Tibial artery (tissue), 4 donors: ENCODE measurements at places on chromosomes 12 and 14.

DNA sequence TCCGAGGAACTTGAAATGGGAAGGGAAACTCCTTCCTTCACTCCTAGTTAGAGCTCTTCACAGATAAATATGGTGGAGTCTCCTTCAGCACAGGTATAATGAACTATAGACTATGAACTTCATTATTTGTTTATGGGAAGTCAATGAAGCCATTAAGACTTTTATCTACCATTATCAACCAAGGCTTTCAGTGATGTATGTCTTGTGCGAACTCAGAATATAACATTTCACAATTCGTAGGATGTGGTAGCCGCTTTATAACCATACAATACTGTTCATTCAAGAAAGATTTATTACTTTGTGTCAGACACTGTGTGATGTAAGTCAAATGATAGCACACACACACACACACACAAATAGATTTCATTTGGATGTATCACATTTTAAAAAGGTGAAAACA lies 24.8 kb upstream of the ETNK1 start:
- no peak for DNase-seq

DNA sequence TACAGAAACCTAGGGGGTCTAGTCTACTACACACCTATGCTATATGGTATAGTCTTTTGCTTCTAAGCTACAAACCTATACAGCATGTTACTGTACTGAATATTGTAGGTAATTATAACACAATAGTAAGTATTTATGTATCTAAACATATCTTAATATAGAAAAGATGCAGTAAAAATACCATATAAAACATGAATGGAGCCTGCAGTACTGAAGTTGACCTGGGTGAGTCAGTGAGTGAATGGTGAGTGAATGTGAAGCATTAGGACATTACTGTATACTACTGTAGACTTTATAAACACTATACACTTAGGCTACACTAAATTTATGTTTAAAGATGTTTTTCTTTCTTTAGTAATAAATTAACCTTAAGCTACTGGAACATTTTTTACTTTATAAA lies 13.1 kb upstream of the ABCD2 start:
- no peak for DNase-seq

GRCh38 chr14:94330857-94331256 lies 7.7 kb upstream of the SERPINA6 start:
- no peak for DNase-seq

DNA sequence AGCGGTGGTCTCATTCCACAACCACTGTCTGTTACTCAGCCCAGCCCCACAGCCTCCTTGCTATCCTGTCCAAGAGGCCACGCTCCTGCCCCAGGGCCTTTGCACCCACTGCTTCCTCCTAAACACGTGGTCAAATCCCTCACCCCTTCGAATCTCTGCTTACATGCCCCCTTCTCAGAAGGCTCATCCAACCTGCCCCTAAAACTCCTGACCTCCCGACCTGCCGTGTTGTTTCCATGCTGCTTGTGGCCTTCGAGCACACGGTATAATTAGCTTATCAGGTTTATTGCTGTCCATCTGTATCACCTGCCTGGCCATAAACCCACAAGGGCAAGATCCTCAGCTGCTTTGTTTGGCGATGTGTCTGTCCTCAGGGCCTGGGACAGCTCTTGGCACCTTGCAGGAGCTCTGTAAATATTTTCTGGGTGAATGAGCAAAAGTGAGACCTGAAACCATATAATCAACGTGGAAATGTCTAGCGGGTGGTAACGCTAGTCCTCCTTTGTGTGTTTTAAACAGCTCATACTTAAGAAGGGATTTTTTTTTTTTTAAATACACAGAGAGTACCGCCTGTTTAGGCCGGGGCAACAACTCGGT lies 36.0 kb downstream of the SCARB1 start:
- no peak for DNase-seq

DNA sequence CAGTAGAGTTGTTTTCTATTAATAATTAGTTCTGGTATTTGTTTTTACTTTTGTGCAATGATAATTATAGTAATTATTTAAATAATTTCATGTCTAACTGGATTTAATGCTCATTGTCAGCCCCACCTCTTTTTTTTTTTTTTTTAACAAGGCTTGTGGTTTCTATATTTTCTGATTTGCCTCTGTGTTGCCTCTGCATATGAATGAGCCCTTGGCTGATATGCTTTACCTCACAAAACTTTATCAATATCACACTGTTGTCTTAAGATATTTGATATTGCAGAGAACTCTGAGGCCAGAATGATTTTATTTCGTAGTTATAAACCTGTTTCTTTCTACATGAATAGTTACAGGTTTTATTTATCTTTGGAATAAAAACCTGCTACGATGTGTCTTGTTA lies 116.2 kb upstream of the ATP2B1 start:
- no peak for DNase-seq

- DNase-seq, result no peak
Observed at GRCh38 chr12:46435625-46436024, 63.1 kb upstream of the SLC38A2 start.

GRCh38 chr12:120851944-120852343 lies 52.2 kb downstream of the SPPL3 start:
- DNase-seq, result no peak

GRCh38 chr14:90571149-90571947 lies 174.5 kb downstream of the CALM1 start:
- DNase-seq, result no peak

DNA sequence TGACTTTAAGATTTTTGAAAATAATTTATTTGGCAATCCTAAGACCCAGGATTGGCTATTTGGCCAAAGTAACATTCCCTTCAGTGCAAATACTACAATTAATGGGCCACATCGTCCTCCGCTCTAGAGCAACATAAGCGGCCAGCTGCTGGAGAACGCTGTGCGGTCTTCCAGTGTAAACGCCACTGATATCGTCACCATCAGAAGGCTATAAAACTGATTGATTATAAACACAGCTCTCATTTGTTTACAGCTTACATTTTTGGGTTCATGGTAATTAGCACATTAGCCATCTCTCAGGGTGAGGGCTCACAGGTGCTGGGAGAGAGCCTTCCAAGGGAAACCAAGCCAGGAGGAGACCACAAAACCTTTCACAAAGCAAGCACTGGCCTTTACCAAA lies 130.1 kb upstream of the BMP4 start:
- DNase-seq, result no peak

DNA sequence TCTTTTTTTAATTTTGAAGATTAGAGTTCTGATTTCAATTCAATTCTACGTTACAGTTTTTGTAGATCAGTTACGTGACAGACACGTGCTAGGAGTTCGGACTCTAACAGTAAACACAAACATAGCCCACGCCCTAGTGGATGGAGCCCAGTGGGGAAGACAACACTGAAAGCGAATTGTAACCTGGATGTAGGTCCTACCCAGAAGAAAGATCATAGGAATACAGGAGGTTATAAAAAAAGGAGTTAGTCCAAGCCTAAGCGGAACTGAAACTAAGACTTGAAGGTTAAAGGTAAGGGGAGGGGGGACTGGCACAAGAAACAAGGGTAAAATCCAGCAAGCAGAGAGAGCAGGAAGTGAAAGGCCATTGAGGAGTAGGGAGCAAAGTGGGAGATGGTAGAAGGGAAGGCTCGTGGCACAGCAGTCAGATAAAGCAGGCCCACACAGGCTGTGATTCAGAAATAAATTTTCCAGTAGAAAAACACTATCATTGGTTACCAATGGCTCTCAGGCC lies 15.7 kb upstream of the CRY1 start:
- no peak for DNase-seq

DNA sequence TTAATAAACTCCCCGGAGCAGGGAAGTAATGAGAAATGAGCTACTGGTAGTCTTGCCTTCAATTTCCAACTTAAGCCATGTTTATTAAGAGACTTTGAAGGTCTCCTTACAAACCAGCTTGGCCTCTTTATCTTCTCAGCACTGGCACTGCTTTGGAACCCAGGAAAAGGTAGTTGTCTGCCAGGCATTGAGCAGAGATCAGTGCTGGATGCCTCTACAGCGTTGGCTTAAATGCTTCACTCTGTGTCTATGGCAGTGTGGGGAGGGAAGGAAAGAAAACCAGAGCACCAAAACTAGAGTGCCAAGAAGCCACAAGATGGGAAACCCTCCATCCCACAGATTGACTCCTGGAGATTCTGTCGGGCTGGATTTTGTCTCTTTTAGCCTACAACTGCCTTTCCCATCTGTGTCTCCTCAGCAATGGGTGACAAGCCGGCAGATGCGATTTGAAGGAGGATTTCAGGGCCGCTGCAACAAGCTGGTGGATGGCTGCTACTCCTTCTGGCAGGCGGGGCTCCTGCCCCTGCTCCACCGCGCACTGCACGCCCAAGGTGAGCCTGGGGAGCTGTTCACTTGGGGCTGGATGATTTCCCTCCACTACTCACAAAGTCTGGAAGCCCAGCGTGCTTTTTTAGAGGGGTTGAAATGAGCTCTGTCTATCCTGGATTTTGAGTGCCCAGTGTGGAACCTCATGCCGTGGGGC lies 57.3 kb downstream of the FNTB start:
- DNase-seq, result no peak

DNA sequence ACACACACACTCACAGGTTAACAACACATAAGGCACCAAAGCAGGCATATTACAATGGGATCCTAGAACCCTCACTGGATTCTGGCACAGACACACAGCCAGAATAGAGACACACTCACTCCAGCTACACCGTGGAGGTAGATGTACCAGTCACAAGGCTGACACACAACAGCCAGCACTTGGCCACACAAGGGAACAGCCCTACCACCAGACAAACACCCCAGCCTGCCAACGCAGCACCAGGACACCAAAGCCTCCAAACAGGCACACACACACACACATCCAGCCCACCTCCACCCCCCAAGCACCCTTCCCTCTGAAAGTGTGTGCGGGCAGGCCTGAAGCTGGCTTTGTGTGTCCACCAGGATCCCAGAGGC lies 10.9 kb upstream of the ITGB7 start:
- no peak for DNase-seq

DNA sequence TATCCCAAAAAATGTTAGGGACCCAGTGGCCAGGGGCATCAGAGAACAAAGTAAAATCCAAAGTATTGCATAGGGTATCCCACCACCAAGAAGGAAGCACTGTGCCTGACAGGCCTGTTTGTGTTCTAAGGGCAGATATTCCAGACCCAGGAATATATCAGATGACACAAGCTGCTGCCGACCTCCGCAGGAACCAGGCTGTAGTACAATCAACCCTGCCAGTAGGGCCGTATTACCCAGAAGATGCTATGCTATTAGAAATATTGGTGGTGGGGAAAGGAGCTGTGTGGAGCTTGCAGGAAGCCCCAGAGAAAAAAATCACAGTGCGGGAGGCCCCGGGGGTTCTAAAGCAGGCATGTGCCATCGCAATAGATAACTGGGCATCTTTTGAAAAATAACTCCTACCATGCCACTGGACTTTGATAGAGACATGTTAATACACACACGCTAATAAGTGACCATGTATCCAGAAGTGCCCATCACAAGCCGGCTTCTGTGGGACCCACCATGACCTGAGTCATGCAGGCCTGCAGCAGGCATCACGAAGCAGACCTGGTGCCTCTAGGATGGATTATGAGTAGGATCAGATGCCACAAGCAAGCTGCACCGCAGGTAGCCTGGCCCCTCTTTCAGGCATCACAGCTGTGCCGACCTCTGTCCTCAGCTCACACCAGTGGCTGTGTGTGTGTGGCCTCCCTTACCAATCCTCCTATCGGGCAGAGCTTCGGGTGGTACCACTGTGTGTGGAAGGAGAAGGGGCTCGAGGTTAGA lies 242.7 kb downstream of the BCL11B start:
- no peak for DNase-seq

DNA sequence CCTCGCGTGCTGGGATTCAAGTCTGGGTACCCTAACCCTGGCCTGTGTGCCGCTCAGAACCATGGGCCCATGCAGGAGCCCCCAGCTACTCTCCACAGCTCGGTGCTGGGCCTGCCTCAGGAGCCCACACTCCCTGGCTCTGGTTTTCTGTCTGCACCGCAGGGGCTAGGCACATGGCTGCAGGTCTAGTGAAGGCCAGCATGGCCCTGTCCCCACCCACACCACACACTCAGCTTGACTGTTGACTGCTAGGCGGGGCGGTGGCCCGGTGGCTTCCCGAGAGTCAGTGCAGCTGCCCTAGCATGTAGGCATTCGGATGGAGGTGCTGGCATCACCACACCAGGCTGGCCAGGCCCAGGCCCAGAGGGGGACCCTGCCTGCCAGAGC lies 7.9 kb downstream of the INF2 start:
- no peak for DNase-seq

DNA sequence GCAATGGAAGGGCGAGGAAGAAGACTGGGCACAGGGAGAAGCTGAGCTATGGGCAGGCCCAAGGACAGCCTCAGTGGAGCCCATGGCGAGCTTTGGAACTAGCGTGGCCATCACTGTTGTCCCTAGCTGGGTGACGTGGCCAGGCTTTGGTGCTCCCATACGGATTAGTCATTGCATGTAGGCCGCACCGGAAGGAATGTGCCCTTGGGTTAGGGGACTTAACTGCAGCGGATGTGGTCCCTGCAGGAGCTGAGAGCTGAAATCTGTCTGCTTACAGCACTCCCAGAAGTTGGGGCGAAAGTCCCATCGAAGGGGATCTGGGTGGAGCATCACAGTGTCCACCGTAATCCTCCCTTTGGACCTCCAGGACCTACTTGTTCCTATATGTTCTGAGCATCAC lies 133.7 kb downstream of the PAPOLA start:
- no peak for DNase-seq

GRCh38 chr12:28517101-28517500 lies 326.8 kb downstream of the CCDC91 start:
- no peak for DNase-seq

GRCh38 chr12:67390273-67390672 lies 121.1 kb downstream of the CAND1 start:
- DNase-seq, result no peak

DNA sequence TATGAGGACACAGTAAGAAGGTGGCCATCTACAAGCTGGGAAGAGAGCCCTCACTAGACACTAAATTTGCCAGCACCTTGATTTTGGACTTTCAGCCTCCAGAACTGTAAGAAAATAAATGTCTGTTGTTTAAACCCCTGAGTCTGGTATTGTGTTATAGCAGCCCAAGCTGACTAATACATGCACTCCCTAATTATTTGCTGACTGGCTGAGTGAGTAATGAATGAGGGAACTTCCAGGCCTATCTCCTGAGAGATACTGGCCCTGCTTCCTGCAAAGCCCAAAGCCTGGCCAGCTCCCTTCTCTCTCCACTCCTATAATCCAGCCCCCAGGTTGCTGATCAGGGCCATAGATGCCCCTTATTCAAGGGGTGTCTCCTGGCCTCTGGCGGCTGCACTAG lies 120.0 kb upstream of the NOS1 start:
- DNase-seq, result no peak

- DNase-seq, result no peak
Observed at GRCh38 chr14:92328664-92329255, 5.8 kb downstream of the SLC24A4 start.

- no peak for DNase-seq
Observed at GRCh38 chr12:113325916-113326315, 9.0 kb downstream of the SLC8B1 start.

DNA sequence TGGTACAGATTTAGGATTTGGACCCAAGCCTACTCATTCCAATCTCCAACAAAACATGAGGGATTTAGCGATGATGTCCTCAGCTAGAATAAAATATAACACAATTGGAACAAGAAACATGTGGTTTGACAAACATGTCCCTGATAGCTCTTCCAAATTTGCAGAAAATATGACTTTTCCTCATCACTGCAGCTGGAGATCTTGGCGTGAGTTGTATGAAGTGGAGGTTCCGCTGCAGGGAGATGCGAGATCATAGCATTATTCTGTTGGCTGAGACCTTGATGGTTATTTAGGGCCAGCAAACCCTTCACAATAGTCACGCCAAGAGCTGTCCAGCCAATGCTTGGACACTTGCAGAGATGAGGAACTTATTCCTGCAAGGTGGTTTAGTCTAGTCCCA lies 413.4 kb upstream of the TBX3 start:
- DNase-seq, result no peak

GRCh38 chr12:65878540-65878939 lies 54.3 kb downstream of the HMGA2 start:
- DNase-seq, result no peak
